ENCODE measurements at places on chromosomes 3 and 15.

GRCh38 chr3:122272879-122273278 lies 52.2 kb upstream of the CSTA start:
- DNase-seq = no peak

DNA sequence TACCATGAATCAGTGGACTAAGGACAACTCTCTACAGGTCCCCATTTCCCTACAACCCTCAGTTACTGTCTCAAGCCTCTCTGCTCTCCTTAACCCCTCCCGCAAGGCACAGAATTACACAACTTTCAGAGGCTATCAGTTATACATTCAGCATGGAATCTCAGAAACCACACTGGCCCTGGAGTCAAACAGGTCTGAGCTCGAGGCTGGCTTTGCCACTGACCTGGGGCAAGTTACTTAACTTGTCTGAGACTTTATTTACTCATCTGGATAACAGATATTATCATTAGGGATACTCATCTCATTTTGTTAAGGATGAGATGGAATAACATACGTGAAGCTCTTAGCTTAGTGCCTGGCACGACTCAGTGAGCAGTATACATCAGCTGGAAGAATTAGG lies 95.2 kb downstream of the WDR76 start:
- no peak for DNase-seq

- DNase-seq = no peak
Observed at GRCh38 chr3:155991847-155992246, 121.4 kb downstream of the GMPS start.

DNA sequence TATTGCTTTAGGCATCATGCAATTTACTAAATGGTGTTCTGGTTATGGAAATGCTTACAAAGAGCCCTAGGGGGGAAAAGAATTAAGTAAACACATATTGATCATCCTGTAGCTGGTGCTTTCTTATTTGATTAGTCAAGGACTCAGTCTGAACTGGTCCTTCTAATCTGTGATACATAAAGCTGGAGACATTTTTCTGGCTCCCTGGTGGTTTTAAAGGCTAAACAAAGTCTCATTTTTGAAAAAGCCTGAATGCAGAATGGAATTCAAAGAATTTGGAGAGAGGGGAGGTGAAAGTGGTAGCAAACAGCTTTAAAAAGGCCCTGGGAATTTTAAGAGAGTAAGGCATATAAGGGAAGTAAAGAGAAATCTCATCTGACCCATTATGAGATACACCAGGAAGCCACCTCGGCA lies 149.7 kb downstream of the RBMS3 start:
- DNase-seq = peak; percentile 82

- peak; percentile 4 for DNase-seq
Observed at GRCh38 chr15:43998607-43999006, 171.8 kb downstream of the WDR76 start.

DNA sequence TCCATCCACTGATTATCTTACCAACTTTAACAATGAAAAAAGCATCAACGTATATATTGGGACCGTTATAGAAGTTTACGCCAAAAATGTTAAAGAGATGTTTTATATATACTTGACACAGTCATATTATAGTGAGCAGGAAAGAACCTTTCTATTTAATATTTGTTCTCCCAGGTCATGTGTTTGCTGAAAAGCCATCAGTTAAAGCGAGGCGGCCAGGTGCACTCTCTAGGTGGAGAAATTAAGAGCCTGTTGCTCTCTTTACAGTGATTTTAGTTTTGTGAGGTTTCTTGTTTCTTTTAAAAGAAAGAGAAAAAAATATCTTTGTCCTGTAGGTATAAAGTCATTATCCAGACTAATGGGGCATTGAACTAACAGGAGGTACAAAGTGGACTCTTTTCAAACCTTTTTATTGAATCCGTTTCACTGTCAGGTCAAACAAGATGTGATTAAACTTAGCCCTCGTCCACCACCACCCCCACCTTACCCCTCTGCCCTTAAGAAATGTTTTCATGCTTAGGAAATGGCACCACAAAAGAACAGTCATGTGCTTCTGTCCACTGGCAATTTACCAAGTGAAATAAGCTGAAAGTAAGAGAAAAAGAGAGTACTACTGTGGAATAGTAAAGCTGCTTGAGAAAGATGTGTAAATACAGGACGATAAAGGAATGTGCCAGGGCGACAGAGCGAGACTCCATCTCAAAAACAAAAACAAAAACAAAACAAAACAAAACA lies 279.9 kb downstream of the PTPRG start:
- no peak for DNase-seq

- DNase-seq = no peak
Observed at GRCh38 chr3:134690226-134690625, 39.4 kb upstream of the KY start.

DNA sequence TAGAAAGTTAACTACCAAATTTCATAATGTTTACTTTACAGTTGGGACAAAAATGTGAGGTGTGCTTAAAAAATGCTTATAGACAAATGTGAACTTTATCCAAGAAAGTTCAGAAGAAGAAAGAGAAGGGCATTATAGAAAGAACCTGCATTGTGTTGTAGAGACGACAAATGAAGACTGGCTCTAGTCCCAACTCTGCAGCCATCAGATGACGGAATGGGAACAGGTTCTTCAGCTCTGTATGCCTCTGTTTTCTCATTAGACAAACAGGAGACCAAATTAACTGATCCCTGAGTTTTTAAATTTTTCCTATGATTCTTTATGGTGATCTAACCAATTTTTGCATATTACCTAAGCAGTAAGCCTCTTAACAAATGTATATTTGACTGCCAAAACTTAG lies 49.2 kb downstream of the PDZRN3 start:
- no peak for DNase-seq

DNA sequence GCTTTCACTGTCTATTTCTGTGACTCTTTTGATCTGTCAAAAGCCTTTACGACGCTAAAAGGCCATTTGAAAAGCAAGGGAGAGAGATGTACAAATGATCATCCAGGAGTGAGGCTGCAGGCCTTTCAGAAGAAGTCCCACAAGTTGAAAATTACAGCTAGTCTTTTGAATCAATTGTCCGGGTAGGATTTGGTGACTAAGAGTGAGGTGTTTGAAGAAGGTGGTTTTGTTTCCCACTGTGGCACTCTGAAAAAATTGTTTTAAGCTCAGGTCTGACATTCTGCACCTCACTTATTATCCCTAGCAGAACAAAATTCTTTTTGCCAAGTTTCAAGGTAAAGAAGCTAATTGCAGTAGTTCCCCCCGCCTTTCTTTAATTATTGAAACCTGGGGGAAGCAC lies 50.8 kb upstream of the TMEM108 start:
- DNase-seq = no peak

- no peak for DNase-seq
Observed at GRCh38 chr3:43369404-43370292, 83.3 kb downstream of the SNRK start.

GRCh38 chr15:92675485-92675884 lies 19.9 kb upstream of the FAM174B start:
- DNase-seq = no peak

DNA sequence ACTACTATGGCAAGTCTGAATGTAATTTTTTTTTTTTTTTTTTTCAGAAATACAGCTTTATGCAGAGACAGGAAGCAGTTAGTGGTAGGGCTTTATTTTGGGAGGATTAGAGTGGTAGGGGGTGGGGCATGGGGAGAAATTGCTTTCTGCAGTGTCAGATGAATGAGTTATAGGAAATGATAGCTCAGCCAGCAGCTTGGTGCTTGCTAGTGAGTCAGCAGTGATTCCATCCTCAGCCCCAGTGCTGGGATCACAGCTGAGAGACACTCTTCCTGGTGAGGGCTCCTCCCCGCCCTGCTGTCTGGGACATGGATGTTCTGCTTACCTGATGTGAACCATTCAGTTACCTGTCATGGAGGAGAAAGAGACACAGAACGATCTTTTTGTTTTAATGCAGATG lies 39.6 kb downstream of the SEMA6D start:
- DNase-seq = peak; percentile 84

DNA sequence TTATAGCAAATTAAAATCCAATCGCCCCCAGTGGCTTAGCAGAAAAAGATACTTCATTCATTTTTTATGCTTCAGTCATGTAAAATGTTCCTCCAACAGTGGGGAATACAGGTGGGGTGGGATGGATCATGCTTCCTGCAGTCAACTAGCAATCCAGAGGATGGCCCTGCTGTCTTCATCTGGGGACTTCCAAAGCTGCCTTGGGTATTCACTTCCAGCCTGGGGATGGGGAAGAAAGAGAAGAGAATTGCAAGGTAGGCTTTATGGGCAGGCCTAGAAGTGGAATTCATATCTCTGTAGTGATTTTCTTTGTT lies 354.8 kb upstream of the SLCO3A1 start:
- DNase-seq = no peak

DNA sequence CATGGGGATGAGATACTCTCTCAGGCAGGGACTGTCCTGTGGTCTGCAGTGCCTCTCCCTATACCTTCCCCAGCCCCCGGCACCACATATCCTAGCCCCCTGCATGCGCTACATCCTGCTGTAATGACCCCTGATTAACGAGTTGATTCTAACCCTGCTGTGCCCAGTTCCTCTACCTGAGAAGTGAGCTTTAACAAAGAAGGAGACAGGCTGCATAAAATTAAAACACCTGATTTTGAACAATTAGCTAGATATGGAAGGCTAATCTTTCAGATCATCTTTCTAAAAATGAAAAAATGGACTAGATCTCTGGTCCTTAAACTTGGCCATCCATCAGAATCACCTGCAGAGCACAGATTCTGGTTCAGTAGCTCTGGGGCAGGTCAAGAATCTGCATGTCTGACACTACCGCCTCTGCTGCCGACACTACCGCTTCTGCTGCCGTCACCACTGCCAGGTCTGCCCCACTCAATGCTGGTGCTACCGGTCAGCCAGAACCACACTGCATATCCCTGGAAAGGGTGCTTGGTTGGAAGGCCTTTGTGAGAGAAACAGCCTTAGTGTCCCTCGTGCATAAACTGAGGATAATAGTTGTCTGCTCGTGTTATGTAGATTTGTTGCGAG lies 33.6 kb upstream of the ZBTB38 start:
- no peak for DNase-seq

DNA sequence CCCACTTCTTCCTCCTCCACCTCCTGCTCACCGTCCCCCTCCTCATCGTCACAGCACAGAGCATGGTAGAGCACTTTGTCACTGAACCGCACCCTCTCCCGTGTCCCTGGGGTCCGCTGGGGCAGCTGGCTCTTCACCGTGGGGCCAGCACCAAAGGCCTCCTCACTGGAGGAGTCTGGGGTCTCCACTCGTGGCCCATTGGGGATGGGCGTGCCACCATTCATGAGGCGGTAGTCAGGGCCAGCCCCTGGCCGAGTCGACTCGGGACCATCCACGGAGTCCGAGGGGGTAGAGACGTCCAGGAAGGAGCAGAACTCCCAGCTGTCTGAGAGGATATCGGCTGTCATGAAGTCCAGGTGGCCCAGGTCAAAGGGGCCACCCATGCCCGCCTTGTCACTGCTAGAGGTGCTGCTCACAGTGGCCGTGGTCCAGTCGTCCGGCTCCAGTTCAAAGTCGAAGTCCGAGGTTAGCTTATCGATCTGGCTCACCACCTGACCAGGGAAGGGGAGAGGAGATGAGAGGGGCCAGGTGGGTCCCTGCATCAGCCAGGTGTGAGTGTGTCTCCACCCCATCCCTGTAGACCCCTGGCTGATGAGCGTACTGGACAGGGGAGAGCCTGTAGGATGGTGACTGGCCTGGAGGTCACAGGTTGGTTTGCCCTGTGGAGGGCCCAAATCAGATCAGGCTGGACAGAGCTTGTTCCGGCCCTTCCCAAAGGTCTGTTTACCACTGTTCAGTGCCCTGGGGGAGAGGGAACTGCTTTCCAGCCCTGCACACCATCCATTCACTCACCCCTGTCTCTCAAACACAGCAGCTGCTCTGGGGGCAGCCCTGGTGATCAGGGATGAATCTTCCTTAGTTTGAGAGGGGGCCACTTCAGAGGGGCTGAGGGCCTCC lies 12.8 kb downstream of the INSYN1 start:
- DNase-seq = no peak

- DNase-seq = no peak
Observed at GRCh38 chr3:112061152-112061551, 25.0 kb upstream of the C3orf52 start.

DNA sequence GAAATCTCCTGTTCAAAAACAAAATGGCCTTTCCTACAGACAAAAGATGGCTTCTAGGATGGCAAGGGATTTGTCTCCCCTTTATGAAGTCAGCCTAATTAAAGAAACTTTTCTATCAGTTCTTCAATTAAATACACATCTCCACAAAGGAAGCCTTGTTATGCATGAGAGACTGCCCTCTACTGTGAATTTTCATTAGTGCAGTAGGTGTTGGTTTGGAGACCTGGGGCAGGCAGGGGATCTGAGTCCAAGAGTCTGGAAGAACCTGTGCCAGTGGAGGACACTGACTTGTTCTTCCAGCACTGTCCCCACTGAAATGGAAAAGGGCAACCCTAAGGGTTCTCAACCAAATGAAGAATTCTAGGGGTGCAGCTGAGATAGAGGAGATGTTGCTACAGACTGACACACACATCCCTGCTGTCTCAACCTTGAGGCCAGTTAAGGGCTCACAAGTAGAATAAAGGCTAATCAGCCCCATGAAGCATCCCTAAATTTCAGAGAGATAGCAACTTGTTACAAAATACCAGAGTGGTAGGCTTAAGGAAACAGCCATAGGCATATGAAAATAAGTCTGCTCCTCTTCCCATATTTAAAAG lies 174.0 kb upstream of the PRICKLE2 start:
- DNase-seq = no peak

GRCh38 chr15:58285921-58286278 lies 145.9 kb upstream of the LIPC start:
- DNase-seq = no peak

- DNase-seq = no peak
Observed at GRCh38 chr15:82875411-82876003, 66.1 kb downstream of the WHAMM start.

DNA sequence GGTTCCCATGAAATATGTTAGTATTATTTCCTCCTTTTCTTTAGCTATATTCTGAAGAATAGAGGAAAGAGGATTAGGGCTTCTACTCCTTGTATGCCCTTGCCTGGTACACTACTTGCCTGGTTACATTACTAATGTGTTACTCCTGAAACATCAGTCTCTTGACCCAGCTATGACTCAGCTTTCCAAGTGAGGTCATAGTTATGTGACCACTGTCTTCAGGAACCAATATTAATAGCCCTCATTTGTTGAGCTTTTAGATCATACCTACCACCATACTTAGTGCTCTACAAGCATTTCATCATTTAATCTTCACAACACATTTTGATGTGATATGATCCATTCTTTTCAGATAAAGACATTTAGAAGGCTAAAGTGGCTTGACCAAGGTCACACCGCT lies 60.3 kb downstream of the CMSS1 start:
- DNase-seq = no peak

GRCh38 chr3:195005251-195005620 lies 265.7 kb downstream of the XXYLT1 start:
- DNase-seq = no peak

GRCh38 chr15:101269479-101270223 lies 7.6 kb downstream of the SELENOS start:
- DNase-seq = no peak

DNA sequence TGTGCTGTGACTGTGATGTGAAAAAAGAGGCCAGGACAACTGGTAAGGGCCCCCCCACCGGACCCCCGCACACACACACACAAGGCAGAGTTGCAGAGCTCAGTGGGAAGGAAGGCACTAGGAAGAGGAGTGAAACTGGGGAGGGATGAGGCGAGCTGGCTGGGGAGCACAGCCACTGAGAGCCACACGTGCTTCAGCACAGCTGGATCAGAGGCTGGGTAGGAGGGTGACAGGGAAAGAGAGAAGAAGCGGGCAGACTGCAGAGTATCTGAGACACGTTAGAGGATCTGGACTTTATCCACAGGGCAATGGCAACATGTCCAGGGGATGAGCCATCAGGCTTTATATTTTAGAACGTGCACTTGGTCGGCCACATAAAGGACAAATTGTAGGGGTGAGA lies 38.0 kb upstream of the TKT start:
- DNase-seq = no peak

- no peak for DNase-seq
Observed at GRCh38 chr3:197297002-197297401, 1.4 kb downstream of the DLG1 start.

Data from fibroblast of skin of left biceps (primary cell).